ENCODE measurements at places on chromosomes 7 and 10.

- DNase-seq = no peak
Measured at GRCh38 chr10:97573021-97573420, 442 bp downstream of the ANKRD2 start.

GRCh38 chr7:22248111-22248809 is 108.7 kb downstream of the RAPGEF5 start:
- no peak for DNase-seq

DNA sequence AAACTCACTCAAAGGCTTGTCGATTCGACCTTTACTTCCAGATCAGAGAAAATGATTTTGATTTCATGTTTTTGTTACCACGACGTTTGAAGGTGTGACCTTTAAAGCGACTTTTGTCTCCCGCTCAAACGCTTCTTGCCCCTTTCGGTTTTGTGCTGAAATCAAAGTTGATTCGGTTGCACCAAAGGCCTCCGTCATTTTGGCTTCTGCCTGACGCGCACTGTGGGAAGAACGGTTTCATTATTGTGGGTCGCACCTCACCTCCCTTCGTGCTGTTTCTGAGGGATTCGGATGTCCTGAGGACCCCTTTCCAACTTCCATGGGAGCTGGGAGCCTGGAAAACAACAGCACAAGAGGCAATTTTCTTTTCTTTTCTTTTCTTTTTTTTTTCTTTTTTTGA is 176.9 kb downstream of the DNAJB6 start:
- no peak for DNase-seq

GRCh38 chr7:26043801-26044200 is 108.2 kb upstream of the NFE2L3 start:
- DNase-seq = no peak

DNA sequence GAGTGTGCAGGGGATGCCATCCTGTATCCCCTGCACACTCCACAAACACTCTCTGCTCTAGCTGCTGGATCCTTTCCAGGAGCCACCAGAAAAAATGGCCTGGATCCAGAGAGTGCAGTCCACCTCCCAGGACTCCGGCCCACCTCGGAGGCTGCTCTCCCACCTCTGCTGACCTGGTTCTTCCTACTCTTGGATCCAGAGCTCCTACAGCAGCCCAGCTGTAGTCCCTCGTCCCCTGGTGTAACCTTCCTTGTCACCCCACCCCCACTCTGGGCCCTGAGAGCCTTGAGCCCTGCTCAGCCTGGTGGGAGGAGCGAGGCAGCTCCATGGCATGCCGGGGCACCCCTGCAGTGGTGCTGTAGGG is 54.4 kb downstream of the GOLGA7B start:
- no peak for DNase-seq

GRCh38 chr10:80324086-80324485 is 32.5 kb downstream of the DYDC1 start:
- peak; percentile 13 for DNase-seq

DNA sequence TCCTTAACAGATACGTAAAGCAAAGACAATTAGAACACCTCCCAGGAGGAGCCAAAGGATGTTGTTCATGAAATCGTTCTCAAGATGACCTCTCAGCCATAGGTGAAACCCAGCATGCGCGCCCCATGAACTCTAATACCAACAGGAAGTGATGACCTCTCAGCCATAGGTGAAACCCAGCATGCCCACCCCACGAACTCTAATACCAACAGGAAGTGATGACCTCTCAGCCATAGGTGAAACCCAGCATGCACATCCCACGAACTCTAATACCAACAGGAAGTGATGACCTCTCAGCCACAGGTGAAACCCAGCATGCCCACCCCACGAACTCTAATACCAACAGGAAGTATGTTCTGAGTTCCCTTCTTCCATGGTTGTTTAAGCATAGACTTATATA is 205.2 kb upstream of the ADARB2 start:
- no peak for DNase-seq

DNA sequence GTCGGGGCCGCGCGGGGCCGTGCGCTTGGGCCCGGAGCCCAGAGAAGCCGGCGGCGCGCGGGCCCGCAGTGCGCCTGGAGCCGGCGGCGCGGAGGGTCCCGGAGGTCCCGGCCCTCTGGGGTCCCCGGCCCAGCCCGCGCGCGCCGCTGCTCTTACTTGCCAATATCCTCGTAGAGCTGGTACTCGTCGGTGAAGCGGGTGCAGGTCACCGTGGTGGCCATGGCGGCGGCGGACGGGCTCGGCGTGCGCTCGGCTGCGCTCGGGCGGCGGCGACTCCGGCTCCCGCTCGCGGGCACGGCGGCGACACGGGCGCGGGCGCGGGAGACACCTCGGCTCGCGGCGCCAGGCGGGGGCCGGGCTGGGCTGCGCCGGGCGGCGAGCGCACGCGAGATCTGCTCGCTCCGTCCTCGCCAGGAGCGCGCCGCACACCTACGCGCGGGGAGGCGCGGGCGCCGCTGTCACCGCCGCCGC is at the start of gene CAMK2B:
TSS of gene CAMK2B (minus strand) at position 394 of the 471 bp plus-strand sequence. CDS start at position 221, 173 bp downstream.
- peak; percentile 18 for DNase-seq

DNA sequence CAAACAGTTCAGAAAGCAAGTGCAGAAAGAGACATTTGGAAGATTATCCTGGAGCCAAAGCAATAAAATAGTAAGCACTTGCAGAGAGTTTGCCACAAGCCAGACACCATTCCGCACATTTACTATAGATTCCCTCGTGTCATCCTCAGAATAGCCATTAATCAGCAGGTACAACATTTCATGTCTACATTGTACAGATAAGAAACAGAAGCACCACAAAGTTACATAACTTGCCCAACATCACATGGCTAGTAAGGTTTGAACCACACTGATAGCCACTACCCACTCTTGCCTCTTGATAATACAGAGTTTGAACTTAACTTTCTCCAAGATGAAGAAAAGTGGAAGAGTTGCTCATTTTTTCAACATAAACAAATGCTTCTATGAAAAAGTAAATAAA is 40.6 kb upstream of the GHITM start:
- DNase-seq = no peak

DNA sequence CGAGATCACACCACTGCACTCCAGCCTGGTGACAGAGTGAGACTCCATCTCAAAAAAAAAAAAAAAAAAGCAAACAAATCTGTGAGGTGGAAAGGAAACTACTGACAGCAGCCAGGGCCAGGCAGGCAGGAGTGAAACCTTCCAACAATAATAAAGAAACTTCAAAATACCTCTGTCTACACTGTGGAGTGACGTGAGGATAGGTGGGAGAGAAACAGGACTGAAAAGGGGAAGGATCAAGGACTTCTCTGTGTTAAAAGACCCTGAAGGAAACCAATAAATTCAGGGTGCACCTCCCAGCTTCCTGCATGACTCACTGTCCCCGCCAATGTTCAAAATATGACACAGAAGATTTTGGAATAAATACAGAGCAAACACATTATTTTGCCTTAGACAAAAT is 82.9 kb downstream of the KIAA1549 start:
- no peak for DNase-seq

- DNase-seq = peak; percentile 73
Measured at GRCh38 chr10:125137601-125138438, 22.5 kb downstream of the CTBP2 start.

DNA sequence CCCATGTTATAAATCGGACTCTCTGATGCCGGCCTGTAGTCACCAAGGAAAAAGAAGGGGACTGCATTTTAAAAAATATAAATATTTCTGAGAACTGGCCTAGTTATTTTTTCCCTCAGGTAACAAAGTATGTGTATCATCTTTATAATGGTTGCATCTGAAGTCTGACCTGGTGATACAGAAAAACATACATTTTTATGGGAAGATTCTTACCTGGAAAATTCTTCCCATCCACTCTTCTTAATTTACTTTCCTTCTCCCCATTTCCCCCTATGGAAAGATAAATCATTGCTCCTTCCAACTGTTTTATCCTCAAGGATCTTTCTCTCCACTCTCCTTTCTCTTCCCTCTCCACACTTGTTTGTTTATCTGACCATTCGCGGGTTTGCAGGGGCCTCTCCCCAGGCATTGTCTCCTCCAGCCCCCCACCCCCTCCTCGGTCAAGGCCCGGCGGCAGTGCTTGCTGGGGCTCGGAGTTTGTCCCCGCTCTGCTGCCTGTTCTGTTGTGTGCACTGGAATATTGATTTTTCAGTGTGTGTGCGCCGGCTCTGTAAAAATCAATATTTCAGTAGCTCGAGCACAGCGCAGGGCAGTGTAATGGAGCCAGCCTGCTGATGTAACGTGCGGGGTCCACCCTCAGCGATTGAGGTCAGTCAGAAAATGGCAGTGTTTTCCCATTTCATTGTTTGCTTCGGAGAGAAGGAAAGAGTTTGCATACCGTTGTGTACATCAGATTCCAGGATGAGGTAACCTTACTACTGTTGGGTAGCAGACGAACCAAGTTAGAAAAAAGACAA is 199.5 kb upstream of the NFE2L3 start:
- no peak for DNase-seq

- peak; percentile 50 for DNase-seq
Measured at GRCh38 chr10:101725296-101726114, 30.5 kb upstream of the FBXW4 start.

DNA sequence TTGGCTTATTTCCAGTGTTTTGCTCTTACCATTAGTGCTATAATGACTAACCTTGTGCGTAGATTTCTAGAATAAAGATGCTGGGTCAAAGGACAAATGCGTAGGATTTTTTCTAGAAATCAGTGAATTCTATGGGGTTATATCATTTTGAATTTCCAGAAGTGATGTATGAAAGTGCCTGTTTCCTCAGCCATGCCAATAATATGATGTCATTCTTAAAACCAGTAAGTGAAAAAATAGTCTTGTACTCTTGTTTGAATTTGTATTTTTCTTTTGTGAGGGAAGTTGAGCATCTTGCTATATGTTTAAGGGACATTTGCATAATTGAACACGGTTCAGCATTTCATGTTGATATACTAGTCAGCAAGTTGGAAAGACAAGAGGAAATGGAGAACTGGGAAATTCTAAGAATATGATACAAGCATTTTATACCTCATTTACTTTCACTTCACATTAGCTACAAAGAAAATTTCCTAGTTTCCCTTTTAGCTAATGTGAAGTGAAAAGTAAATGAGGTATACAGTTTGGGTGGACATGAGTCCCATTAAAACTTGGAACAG is 3.8 kb upstream of the DNAH11 start:
- DNase-seq = no peak

- no peak for DNase-seq
Measured at GRCh38 chr10:113127261-113127900, 177.3 kb downstream of the TCF7L2 start.

- DNase-seq = no peak
Measured at GRCh38 chr10:121994429-121994941, 5.5 kb downstream of the TACC2 start.

DNA sequence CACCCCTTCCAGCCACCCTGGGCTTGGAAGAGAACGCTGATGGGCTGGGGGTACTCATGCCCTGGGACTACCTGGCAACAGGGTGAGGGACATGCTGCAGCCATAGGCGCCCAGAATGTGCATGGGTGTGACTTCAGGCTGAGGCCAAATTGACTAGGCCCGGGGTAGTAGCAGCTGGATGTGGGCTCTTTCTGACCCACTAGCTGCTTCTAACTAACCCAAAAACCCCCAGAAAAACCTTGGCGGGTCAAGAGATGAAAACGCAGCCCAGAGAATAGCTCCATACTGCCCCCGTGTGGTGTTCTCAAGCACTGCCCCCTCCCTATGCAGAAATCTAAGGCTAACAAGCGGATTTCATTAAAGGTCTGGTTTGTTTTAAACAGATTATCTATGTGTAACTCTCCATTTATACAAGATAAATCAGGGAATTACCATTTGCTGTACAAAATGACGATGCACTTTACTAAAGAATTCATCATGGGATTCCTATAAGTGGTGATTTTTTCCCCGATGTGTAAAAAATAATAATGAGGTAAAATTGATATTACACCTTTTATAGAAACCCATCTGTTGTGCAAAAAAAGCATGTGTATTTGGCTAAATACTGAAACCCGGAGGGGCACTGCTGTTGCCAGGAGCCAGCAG is 4.2 kb downstream of the SMARCD3 start:
- no peak for DNase-seq

DNA sequence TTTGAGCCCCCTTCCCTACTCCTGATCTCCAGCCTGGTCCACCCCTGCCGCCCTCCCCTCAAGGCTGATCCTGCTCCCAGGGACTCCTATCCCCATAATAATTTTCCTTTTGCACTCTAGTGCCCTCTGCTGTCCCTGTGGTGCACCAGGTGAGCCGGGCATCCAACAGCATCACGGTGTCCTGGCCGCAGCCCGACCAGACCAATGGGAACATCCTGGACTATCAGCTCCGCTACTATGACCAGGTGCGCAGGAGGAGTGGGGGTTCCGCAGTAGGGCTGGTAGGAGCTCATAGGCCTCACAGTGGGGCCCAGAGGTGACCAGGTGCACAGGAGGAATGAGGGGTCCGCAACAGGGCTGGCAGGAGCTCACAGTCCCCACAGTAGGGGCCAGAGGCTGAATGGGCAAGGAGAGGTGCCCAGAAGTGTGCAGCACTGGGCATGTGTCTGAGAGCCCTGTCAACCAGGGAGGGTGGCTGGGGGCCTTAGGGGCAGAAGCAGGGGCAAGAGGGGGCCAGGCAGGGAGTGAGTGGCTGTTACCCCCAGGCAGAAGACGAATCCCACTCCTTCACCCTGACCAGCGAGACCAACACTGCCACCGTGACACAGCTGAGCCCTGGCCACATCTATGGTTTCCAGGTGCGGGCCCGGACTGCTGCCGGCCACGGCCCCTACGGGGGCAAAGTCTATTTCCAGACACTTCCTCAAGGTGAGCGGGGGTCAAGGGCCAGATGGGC is 11.7 kb downstream of the EPHB6 start:
- DNase-seq = no peak

DNA sequence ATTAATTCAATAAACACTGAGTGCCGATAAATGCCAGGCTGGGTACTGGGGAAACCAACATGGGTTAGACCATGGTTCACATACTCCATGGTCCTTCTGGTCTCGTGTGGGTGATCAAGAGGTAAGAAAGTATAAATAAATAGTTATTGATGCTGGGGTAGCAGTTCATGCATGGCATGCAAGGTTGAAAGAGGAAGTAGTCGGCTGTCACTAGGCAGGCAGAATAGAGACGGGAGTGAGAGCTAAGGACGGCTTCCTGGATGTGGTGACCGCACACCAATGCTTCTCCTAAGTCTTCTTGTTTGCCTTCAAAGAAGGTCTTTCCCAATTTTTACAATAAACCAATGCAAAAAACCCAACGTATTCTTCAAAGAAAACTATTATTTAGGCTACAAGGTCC is 208.6 kb downstream of the ADAM12 start:
- DNase-seq = no peak

GRCh38 chr7:155832581-155832981 is 20.3 kb upstream of the SHH start:
- DNase-seq = no peak

- no peak for DNase-seq
Measured at GRCh38 chr7:131007439-131008330, 273.7 kb upstream of the KLF14 start.

- no peak for DNase-seq
Measured at GRCh38 chr7:106083717-106084116, 28.4 kb downstream of the SYPL1 start.

- DNase-seq = no peak
Measured at GRCh38 chr7:69199661-69200060, 398.6 kb upstream of the AUTS2 start.

GRCh38 chr7:82699773-82700186 is 256.2 kb upstream of the CACNA2D1 start:
- DNase-seq = no peak

GRCh38 chr7:79352323-79352722 is 101.1 kb downstream of the MAGI2 start:
- no peak for DNase-seq
